Immature natural killer cell (primary cell): ENCODE measurements at places on chromosomes 2 and 18.

GRCh38 chr2:19358242-19359020 is at the start of gene OSR1:
TSS of gene OSR1 (minus strand) at chr2:19358623. CDS start at chr2:19353805, 4,818 bp downstream.
- peak within 1 kb of the TSS; percentile 48 for H3K4me3 ChIP-seq
- no peak for DNase-seq
- H3K36me3 ChIP-seq: no peaks in the 10 kb centered on the region
- no peak within 1 kb of the TSS for H3K27ac ChIP-seq
- peaks cover 60% of the 10 kb centered on the region for H3K27me3 ChIP-seq

GRCh38 chr2:240574386-240575100 is 6.3 kb downstream of the RNPEPL1 start:
- no peaks in the 10 kb centered on the region for H3K27me3 ChIP-seq
- no peak for DNase-seq
- peaks cover under 1% of the 10 kb centered on the region for H3K36me3 ChIP-seq
- H3K4me1 ChIP-seq: peaks cover 35% of the 10 kb centered on the region
- no peak overlapping the region for H3K27ac ChIP-seq

DNA sequence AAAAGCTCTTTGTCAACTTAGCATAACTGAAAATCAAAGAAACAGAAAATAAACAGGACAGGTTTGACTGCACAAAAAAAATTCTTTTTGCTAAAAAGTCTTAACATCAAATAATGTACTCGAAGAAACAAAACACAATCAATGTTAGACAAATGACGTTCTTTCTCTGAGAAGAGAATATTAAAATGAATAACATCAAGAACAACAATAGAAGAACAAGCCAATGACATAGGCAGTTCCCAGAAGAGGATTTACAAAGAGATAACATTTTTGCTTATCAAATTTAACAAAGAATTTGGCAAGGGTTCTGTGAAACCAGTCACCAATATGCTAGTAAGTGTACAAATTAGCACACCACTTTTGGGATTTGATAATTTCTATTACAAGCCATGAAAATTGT is 5.8 kb downstream of the GPR55 start:
- H3K27me3 ChIP-seq: peaks cover 28% of the 10 kb centered on the region
- no peak for DNase-seq
- no peak overlapping the region for H3K4me3 ChIP-seq
- no peak overlapping the region for H3K27ac ChIP-seq

DNA sequence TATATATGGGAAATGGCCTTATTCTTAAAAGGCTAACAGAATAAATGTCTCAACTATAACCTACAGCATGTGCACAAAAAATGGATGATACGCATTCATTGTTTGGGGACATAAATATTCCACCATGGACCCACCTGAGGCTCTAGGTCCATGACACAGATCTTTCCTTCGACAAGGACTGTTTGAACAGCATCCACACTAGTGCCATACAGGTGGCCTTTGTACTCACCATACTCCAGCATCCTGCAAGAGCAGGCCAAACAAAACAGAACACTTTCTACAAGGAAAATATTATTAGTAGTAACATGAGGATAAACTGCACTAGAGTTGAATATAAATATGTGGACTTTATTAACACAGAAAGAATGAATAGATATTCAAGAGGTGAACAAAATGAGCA is 6.1 kb upstream of the TMEM237 start:
- DNase-seq: no peak
- no peaks in the 10 kb centered on the region for H3K36me3 ChIP-seq
- H3K27me3 ChIP-seq: peaks cover 12% of the 10 kb centered on the region
- peaks cover 2% of the 10 kb centered on the region for H3K4me1 ChIP-seq
